ENCODE measurements at places on chromosomes 3 and 15. TPM values are rescaled to one million over a fixed set of nuclear protein-coding genes. Genes with fewer than 3 reads are reported as not detected.

The SHQ1 gene
- total RNA-seq, result 18.8 TPM

The PPP2R3A gene
- total RNA-seq, result 94.9 TPM

The MEX3B gene
- total RNA-seq, result 2.5 TPM

The POC1A gene
- 1.2 TPM for total RNA-seq

The GDPGP1 gene
- total RNA-seq, result 15.5 TPM

The P2RY14 gene
- 2.9 TPM for total RNA-seq

The COL6A5 gene
- total RNA-seq, result not detected

The PRKCD gene
- 13.6 TPM for total RNA-seq

Data from left ventricle myocardium inferior (tissue), 1 donor.